ENCODE measurements at places on chromosomes 6 and 20. TPM values are rescaled to one million over a fixed set of nuclear protein-coding genes. Genes with fewer than 3 reads are reported as not detected.

GRCh38 chr6:10999994-11000393 is 44.1 kb downstream of the ELOVL2 start:
- DNase-seq: no peak

Gene RCAN2
- total RNA-seq: 17.0 TPM

Gene CTAGE9
- not detected for total RNA-seq

GRCh38 chr6:140987364-140988155 is 1145.2 kb upstream of the GJE1 start:
- no peak for DNase-seq

Gene SLC13A3
- total RNA-seq: 0.90 TPM

- DNase-seq: no peak
Observed at GRCh38 chr20:3705491-3705969, 6.9 kb downstream of the SIGLEC1 start.

Measured in endothelial cell (in vitro differentiated cells).